Osteoblast (primary cell): ENCODE measurements at places on chromosomes 4 and X. TPM values are rescaled to one million over a fixed set of nuclear protein-coding genes. Genes with fewer than 3 reads are reported as not detected.

Gene SCD5
- total RNA-seq: 9.4 and 11.9 TPM in 2 replicates

DNA sequence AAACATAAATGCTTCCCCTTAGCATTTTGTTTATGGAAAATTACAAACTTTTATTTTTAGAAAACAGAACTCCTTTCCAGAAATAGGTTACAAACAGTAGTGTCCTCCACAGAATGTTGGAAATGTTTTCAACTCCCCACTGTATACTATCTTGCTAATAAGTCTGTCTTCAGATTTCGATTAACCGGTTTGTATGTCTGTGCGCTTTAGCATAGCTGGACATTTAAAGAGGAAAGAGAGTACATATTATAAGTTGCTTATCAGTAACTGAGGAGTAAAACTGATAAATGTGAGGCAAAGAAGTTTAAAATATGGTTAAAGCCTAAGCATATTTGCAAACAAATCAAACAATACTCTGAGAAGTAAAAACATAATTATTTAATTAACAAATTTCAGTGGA, 3.4 kb downstream of the CXCL8 start:
- DNase-seq: no peak

DNA sequence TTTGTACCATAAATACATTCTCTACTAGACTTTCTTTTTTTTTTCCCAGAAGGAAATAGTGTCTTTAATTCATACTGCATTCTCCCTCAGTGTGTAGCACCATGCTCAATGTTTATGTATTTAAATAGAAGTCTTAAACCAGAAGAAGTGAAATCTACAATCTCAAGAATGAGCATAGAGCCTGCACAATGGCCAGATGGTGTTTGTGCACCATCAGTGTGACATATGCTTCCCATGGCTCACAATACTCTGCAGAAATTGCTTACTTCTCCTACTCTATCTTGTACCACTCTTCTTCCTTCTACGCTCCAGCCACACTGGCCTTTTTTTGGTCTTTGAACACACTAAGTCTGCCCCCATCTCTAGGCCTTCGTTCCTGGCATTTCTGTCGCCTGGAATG, 2.6 kb upstream of the DOCK11 start:
- no peak for DNase-seq

GRCh38 chr4:186557486-186557885, 2.1 kb upstream of the MTNR1A start:
- no peak for DNase-seq

DNA sequence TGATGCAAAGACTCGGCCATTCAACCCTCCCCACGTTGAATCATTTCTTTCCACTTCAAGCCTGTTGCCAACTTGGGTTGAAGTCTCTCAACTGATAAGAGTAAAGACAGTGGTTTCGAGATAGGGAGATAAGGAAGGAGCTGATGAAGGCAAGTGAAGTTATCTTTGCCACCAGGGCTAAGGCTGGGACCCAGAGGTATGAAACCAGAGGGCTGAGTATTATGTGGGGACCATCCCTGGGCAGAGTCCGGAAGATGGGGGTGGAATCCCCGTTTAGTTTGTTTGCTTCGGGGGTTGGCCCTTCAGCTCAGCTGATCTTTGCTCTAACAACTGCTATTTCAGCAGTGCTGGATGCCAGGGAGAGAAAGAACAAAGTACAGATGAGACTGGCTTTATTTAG, 2.3 kb upstream of the XPNPEP2 start:
- DNase-seq: no peak

Gene FGFRL1
- 29.2 and 30.8 TPM in 2 replicates for total RNA-seq

Gene APLN
- 0.29 and 0.72 TPM in 2 replicates for total RNA-seq

GRCh38 chr4:89099034-89099433, 12.3 kb upstream of the TIGD2 start:
- DNase-seq: no peak

- DNase-seq: peak; percentile 88
Observed at GRCh38 chr4:1855333-1856070, 454 bp downstream of the LETM1 start.
